ENCODE measurements at places on chromosomes 7 and 10.

- no peak for DNase-seq
Measured at GRCh38 chr7:18408461-18408860, 87.1 kb upstream of the HDAC9 start.

DNA sequence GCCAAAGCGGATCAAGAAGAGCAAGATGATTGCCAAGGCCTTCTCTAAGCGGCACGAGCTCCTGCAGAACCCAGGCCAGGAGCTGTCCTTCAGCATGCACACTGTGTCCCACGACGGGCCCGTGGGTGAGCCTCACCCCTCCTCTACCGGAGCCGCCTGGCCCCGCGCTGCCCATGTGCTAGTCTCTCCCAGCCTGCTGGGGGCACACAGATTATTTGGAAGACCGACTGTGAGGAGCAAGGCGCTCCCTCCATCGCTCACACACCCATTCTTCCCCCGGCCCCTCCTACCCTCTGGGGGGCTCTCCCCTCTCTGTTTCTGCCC, 13.9 kb upstream of the AHCYL2 start:
- DNase-seq: no peak

GRCh38 chr10:44393834-44394547, 9.1 kb upstream of the CXCL12 start:
- no peak for DNase-seq

GRCh38 chr10:66257801-66258200, 668.0 kb upstream of the LRRTM3 start:
- DNase-seq: no peak

DNA sequence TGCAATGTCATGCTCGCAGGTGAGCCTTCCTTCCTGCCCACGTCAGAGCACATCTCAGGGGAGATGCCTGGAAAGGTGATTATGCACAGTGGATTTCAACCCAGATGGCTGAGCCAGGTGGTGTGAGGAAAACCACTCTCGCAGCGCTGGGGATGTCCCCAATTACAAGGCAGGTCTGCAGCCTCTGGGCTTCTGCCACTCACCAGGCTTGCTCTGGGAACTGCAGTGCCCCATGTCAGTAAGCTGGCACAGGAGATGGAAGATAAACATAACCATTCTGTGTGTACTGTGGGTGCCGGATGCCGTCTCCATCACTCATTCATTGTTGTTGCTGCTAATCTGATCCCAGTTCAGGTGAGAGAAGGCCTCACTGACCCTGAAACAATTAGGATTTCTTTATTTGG, 222.9 kb upstream of the PITRM1 start:
- no peak for DNase-seq

DNA sequence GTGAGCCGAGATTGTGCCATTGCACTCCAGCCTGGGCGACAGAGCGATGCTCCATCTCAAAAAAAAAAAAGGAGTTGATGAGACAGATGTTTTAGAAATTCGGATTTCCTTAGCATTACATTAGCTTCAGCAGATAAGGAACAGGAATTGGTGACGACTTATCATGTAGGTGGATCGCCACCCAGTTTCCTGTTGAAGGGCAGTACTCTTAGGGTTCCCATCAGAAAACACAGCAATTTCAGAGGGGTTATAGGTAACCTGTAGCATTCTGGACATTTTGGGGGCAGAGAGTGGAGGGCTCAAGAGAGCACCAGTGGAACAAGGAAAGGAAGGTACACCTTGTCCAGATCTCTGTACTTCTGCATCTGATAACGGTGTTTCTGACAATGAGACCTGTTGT, 146.4 kb upstream of the NOBOX start:
- no peak for DNase-seq

DNA sequence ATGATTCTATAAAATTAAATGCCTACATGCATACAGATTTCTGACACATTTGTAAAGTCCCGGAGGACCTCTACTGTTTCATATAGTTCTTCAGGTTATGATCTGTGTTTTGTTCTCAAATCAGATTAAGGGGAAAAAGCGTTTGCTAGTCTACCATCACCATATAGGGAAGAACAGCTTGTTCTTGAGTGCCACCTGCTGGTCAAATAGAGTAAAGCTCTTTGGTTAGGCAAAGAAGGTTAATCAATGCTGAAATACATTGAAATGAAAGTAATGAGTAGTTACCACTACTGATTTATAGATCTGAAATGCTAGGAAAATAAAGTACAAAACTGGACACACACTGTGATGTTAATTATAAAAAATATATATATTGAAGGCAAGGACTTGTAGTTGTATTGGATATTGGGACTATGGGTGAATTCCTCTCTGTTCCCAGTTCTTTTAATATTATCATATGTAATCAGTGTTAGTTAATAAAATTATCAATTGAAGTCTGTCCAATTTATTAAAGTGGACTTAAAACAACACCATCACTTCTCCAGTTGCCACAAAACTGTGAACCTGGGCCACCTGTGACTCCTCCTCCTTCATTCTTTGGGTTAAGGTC, 72.6 kb upstream of the PDLIM1 start:
- DNase-seq: no peak

DNA sequence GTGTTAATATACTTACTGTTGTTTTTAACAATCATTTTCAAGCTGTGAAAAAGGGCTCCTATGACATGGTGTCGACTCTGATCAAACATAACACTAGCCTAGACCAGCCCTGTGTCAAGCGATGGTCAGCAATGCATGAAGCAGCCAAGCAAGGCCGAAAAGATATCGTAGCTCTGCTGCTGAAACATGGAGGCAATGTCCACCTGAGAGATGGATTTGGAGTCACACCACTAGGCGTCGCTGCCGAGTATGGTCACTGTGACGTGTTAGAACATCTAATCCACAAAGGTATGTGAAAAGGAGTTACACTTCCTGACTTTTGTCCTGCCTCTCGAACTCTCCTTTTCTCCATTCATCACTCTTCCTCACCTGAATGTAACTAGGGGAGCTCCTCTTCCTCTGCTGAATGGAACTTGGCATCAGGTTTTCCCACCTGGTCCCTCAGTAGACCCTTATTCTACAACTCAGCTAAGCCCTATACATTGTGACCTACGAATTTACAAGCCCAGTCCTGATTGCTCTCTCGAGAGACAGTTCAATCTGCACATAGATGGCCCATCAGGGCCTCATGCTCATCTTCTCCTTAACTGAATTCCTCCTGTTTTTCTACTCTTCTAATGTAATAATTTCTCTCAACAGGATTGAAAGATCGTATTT, 23.0 kb downstream of the ASB15 start:
- DNase-seq: peak; percentile 67

- no peak for DNase-seq
Measured at GRCh38 chr10:11404901-11405300, 206.5 kb downstream of the USP6NL start.

GRCh38 chr10:93189944-93190343, 116.3 kb downstream of the CYP26A1 start:
- no peak for DNase-seq

GRCh38 chr10:129942936-129943715, 20.9 kb downstream of the EBF3 start:
- no peak for DNase-seq

GRCh38 chr10:110212119-110213006, 5.0 kb downstream of the MXI1 start:
- no peak for DNase-seq

- DNase-seq: no peak
Measured at GRCh38 chr7:3107228-3107763, 63.6 kb upstream of the CARD11 start.

- DNase-seq: no peak
Measured at GRCh38 chr10:124745673-124746072, 1.5 kb upstream of the FAM53B start.

DNA sequence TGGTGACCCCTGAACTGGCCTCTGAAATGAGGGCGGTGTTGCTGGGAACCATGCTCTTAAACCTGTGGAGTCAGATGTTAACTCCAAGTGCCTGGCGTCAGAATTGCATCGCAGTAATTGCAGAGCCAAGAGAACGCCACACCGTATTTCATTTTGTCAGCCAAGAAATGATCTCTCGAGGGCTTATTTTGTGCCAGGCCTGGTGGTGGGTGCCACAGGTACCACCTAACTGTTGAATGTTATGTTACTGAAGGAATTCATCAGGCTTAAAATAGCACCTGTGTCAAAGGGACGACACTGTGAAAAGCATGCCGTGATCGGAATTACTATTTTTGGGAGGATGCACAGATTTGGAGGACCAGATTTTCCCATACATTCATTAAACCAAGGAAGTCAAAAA, 51.9 kb upstream of the BAIAP2L1 start:
- DNase-seq: no peak

- DNase-seq: no peak
Measured at GRCh38 chr7:249989-250388, 40.0 kb upstream of the FOXL3 start.

GRCh38 chr10:85612378-85612775, 754.2 kb downstream of the GRID1 start:
- DNase-seq: peak; percentile 6

GRCh38 chr10:108238261-108238660, 1073.8 kb upstream of the SORCS1 start:
- no peak for DNase-seq

- no peak for DNase-seq
Measured at GRCh38 chr7:67566101-67566500, 569.5 kb downstream of the TYW1 start.

- no peak for DNase-seq
Measured at GRCh38 chr7:2993868-2994267, 49.8 kb downstream of the CARD11 start.

DNA sequence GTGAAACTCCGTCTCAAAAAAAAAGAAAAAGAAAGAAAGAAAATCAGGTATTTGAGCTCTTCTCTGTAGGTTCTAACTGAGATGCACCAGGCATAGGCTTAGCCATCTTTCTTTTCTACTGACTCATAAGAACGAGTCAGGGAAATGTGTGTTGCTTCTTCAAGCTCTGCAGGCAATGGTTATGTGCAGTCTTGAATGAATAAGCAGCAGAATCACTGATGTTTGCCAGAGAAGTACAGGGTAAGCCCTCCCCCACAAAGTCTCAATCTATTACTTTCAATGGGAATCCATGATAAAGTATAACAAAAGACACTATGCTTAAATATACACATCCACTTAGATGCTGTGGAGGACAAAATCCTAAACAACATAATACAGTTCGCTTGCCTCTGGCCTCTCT, 239.2 kb downstream of the PARD3 start:
- DNase-seq: no peak

- no peak for DNase-seq
Measured at GRCh38 chr7:9407816-9408215, 974.4 kb downstream of the NXPH1 start.

DNA sequence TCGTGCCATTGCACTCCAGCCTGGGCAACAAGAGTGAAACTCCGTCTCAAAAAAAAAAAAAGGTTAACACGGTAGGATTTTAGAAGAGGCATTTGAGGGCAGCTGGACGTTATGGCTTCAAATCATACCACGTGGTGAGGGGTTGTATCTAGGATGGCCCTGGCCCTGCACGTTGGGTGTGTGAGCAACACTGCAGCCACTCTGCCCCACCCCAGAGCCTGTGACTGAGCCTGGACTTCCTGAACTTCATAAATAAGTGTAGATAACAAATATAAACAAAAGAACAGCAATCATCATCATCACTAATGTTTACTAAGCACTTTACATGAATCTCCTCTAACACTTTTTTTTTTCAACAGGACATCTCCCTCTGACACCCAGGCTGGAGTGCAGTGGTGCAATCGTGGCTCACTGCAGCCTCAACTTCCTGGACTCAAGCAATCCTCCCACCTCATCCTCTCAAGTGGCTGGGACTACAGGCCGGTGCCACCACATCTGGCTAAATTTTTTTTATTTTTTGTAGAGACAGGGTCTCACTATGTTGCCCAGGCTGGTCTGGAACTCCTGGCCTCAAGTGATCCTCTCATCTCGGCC, 169.5 kb upstream of the FRMD4A start:
- DNase-seq: no peak

DNA sequence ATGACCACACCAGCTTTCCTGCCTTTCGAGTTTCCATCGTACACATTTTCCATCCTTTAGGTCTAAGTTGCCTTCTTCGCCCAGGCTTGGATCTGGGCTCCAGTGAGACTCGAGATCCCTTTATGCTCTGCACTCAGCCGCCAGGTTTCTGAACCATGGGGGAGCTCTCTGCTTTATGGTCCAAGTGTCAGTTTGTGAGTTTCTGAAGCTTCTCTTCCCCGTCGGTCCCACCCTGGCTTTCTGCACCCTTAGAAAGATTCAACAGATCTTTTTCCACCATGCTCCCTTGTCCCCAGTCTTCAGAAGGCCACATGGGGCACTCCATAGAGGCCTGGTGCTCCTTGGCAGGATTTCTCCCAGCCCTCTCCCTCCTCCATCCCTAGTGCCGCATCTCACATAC, 402.0 kb downstream of the PTPRN2 start:
- no peak for DNase-seq

GRCh38 chr7:28705350-28705749, 252.8 kb downstream of the TRIL start:
- DNase-seq: no peak

DNA sequence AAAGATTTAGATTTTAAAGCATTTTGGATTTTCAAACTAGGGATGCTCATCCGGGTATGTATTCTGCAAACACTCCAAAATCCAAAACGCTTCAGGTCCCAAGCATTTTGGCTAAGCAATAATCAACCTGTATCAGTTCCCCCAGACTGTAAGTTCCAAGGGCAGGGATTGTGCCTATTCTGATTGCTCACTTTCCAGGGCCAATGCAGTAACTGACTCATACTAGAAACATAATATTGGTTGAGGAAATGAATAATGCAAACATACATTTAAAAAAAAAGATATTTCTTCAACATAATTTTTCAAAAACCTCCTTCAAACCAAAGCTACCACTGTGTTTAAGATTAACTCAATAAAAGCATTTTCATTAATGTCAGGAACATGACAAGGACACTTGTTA, 69.5 kb downstream of the HIBADH start:
- DNase-seq: no peak

DNA sequence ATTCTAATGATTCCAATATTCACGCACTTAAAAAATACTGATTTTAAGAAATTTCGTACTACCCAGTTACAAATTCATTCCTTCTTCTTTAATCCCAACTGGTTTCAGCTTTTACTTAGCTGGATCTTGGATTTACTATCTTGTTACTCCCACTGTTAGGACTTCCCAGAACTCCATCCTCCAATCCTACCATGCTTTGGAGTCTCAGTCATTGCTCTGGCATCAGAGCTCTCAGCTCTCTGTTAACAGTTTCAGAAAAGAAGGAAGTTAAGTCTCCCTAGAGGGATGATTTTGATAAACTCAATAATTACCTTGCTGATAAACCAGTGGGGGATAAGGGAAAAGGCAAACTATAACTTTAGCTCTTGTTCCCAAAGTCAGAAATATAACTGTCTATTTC, 9.5 kb downstream of the PPA1 start:
- no peak for DNase-seq

- DNase-seq: peak; percentile 87
Measured at GRCh38 chr7:100088621-100089457, at the start of gene COPS6. COPS6 (plus strand) TSS chr7:100088969; CDS start chr7:100088991, 22 bp downstream.

All from stimulated activated CD4-positive, alpha-beta T cell treated with anti-CD3 and anti-CD28 coated beads, TNF-alpha, amount 100 ng/mL, for 24 hours (primary cell).